ENCODE measurements at places on chromosomes 6 and 20.
A peak's percentile ranks its signal among the peaks of the same experiment; 100 is the strongest.

DNA sequence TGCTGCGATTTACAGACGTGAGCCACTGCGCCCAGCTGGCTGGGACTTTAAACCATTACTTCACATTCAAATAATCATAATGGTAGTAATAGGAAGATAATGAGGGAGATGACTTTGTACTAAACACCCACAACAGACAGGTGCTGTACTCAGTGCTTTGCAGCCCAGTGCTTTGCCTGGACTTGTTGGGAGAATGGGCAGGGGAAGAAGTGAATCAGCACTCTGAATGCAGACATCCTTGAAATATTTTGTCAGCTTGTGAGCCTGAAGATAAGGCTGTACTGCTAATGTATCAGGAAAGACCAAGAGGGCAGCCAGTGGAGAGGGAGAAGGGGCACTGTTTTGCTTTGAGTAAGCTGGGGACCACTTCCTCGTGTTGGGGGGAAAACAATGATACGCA, 17.4 kb downstream of the NKX2-2 start:
- DNase-seq: no peak

GRCh38 chr6:136751522-136751956, 40.7 kb downstream of the MAP3K5 start:
- peak; percentile 38 for DNase-seq

- no peak for DNase-seq
Observed at GRCh38 chr6:149182262-149182661, 135.2 kb upstream of the TAB2 start.

DNA sequence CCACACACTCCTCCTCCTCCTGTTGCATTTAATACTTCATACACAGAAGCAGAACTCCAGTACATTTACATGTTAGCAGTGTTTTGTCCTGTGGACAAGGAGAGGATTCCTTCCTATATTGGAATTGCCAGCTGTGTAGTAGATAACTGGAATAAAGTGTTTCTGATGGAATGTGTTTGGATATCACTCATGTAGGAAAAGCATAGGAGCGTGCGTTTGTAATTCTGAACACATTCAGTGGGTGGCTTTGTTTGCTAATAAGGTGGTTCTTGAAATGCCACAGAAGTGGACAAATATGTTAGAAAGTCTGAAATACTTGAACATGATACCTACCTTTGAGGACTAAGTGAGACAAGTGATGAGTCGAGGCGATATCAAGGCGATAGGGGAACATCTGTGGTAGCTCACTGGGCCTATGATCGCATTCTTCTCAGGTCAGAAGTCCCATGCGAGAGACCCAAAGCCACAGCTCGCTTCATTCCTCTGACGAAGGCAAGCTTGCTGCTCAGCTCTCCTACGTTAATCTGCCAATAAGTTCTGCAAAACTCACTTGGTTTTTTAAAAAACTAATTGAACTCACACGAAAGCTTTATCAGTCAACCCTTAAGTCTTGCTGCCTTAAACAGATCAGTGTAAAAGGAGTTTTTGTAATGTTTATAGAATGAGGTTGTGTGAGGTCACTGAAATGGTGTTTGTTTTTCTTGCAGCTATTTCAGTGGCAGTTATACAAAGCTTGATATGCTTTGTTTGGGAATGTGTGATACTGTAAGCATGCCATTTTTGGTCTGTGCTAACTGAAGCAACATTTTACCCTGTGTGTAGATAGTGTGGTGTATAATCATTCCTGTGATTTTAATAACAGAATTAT, 159.9 kb downstream of the SOX4 start:
- no peak for DNase-seq

DNA sequence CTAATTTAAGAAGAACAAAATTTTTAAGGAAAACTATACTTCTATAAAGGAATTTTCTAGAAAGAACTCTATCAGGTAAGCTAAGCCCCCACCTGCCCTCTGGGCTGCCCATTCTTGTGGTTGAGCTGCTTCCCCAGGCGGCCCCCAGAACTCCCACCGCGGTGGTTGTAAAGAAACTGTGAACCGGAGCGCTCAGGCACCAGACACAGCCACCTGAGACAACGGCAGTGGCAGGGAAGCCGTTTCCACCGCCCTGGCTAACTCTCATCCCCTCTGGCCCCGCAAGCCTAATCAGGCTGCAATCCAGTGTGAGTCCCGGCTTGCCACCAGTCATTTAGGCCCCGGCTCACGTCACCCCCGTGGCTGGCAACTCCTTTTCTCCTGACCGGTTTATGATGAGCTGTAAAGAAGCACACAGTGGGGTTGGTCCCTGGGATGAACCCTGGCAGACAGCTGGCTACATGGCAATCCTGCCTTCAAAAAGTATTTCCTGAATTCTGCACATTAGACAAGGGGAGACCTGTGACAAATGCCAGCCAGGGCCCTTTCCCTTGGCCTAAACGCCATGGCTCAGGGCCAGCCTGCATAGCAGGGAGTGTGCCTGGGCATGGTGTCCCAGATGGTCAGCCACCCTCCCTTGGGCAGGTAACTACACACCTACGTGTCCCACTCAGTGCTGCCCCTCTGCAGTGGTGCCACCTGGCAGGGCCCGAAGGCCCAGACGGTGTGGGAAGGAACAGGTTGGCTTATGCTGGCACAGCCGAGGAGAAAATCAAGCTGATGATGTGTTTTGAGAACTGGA, 63.8 kb upstream of the GPR31 start:
- DNase-seq: no peak

DNA sequence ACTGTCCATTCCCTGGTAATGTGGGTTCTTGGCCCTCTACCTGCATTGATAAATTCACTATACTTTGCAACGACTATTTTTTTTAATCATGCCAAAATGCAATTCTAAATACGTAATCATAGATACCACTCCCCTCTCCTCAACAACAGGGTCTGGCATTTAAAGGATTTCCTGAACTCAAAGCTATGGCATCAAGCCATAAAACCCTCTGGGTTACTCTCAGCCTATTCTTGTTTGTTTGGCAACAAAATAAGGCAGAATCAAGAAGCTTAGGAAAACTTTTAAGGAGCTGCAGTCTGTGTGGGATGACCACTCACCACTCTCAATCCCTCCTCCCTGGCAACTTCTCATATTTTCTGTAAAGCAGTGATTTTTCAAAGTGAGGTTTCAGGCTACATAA, 669.9 kb upstream of the ID4 start:
- no peak for DNase-seq

DNA sequence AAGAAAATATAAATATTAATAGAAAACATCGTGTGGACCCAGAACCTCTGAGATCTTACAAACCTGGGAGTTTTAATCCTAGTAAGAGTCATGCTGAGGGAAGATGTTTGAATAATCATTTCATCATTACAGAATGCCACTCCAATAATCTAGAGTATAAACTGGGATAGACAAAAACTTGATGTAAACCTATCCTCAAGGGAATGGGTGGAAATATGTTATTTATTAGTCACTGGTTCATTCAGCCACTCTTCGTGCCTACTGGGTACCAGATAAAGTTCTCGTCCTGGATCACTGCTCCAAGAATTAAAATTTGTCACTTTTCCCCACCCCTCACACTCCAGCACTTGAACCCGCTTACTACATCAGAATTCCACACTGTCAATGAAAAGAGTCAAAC, 7.7 kb downstream of the HLA-B start:
- DNase-seq: no peak

- DNase-seq: no peak
Observed at GRCh38 chr20:51249215-51249614, 226.3 kb upstream of the KCNG1 start.

DNA sequence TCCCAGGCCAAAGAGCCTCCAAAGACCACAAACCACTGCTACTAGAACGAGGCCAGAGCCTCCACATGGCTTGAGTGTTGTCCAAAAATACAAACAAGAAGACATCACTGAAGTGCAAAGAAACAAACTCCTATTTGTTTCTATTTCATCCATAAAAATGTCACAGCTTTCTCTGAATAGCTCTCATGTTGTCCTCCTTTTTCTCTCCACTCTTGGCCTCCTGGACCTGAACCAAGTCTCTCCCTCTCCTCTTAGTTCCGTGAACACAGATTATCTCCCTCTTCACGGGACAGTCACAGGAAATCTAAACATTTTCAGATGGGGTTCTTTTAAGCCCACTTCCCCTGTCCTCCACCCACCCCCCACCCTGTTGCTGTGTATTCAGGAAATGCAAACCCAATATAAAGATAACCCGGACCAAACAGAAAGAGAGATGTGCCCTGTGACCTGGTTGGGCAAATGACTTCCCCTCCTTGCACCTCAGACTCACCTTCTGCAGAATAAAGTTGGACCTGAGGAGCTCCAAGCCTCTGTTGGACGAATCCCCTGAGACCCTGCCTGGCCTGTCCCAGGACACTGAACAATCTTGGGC, 75.8 kb upstream of the MRPS10 start:
- no peak for DNase-seq

DNA sequence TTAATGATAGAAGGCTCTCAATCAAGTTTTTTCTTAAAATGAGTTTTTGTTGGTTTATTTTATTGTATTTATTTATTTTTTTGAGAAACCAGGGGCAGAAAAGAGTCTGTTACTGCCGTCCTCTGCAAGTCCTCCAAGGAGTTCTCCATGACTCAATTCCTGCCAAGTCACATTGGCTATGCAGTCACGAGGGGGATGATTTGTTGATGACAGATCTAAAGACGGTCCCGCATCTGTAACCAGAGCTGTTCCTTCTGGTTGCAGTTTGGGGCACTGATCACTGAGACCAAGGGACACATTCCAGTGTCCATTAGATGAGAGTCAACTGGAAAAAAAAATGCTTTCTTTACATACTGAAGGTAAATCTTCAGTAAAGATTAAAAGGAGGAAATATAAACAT, 13.9 kb upstream of the TSHZ2 start:
- no peak for DNase-seq

GRCh38 chr6:43855247-43855646, 85.2 kb downstream of the VEGFA start:
- no peak for DNase-seq

DNA sequence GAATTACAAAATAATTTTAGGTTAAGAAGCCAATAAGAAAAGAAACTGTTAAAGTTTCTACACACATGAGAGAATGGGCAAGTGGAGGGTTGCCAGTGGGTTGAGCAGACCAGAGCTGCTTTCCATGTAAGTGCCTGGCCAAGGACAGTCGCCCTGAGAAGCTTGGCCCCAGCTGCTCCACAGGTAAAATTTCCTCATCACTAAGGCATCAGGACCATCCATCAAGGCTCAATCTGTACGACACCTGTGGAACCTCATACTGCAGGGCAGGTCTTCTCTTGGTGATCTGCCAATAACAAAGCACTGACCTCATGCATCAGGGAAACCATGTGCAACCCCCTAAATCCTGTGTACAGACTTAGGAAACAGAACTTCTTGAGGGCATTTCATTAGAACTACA, 115.4 kb downstream of the INSM1 start:
- no peak for DNase-seq

DNA sequence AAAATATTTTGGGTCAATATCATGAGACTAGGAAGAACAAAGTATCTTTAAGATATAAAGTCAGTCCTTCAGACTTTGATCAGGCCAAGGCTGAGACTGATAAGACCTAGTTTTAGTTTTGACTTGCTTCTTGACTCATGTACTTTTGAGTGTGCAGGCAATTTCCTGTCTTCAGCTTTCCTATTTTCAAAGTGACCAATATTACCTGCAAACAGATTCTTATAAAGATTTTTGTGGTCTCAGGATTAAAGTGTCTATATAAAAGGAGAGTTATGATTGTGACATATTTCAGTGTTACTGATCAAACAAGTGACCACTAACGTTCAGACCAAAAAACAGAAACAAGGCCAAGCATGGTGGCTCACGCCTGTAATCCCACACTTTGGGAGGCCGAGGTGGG, 36.0 kb upstream of the AKIRIN2 start:
- no peak for DNase-seq

GRCh38 chr20:17036541-17036940, 190.3 kb upstream of the PCSK2 start:
- no peak for DNase-seq

DNA sequence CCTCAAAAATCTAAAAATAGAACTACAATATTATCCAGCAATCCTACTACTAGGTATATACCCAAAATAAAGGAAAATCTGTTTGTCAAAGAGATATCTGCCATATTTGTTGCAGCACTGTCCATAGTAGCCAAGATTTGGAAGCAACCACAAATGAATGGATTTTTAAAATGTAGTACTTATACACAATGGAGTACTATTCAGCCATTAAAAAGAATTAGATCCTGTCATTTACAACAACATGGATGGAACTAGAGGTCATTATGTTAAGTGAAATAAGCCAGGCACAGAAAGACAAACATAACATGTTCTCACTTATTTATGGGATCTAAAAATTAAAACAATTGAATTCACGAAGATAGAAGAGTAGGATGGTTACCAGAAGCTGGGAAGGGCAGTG, 135.7 kb upstream of the CCDC28A start:
- no peak for DNase-seq

GRCh38 chr6:157424491-157425020, 43.6 kb downstream of the ZDHHC14 start:
- DNase-seq: no peak

DNA sequence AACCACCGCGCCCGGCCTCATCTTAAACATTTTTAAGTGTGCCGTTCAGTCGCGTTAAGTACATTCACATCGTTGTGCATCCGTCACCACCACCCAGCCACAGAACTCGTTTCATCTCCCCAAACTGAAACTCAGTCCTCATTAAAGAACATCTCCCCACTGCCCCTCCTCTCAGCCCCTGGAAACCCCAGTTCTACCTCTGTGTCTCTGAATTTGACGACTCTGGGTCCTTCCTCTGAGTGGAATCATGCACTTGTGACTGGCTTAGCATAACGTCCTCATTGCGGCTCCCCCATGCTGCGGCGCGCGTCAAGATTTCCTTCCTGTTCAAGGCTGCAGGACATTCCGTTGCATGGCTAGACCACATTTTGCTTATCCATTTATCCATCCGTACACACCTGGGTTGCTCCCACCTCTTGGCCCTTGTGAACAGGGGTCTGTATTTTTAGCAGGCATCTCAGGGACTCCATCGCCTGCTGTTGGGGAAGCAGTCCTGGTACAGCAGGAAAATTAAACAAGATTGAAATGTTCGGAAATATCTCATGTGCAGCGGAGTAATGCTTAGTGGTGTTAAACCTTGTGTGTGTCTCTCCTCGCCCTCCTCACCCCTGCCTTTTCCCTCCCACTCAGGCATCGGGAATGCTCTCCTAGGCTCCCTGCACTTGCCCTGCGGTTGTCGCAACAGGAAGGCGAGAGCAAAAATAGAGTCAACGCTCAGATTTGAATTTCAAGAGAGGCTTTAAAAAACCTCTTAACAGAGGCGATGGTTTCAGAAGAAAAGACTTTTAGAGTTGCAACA, 127.9 kb downstream of the PXDC1 start:
- DNase-seq: no peak

DNA sequence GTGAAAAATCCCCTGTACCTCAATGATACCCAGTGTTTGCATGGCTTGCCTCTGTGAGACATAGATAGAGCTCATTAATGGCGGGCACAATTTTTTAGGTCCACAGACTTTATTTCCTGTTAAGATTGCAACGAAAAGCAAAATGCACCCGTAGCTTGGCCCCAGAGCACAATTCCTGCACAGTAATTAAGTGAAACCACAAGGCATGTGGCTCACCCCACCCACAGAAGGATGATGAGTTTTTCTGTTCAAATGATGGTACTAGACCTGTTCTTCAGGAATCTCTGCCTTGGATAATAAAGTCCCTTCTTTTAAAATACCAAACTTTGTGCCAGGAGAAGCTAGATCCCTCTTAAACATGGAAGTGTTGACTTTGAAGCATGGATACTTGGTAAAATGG, 738.1 kb downstream of the QKI start:
- no peak for DNase-seq

GRCh38 chr6:143742070-143742954, 64.5 kb downstream of the PHACTR2 start:
- no peak for DNase-seq

- DNase-seq: no peak
Observed at GRCh38 chr6:118679327-118679901, 28.0 kb upstream of the CEP85L start.

GRCh38 chr6:12148317-12148801, 136.2 kb downstream of the HIVEP1 start:
- no peak for DNase-seq
